M059J (cell line): ENCODE measurements at places on chromosomes 3 and 15. TPM values are rescaled to one million over a fixed set of nuclear protein-coding genes. Genes with fewer than 3 reads are reported as not detected.

- no peak for DNase-seq
Observed at GRCh38 chr3:116809208-116809607, 99.6 kb downstream of the TUSC7 start.

DNA sequence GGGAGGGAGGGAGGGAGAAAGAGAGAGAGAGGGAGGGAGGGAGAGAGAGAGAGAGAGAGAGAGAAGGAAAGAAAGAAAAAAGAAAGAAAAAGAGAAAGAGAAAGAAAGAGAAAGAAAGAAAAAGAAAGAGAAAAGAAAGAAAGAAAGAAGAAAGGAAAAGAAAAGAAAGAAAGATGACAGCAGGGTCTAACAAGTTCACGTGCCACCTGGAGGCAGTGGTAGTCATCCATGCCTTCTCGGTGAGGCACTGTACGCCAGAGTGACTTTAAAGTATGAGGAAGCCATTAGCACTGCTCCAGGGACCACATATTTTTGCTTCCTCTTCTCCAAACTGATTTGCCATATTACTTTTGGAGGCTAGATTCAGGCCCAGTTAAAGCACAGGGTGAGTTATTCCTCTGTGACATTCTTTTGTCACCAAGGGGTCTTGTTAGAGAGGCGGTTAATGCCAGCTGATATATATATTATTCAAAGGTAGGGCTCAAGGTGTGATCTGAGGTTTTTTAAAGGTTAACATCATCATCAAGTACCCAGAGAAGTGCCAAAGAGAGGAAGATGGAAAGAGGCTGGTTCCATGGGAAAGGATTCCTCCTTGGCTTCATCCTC is at the start of gene HTR3D:
HTR3D (plus strand) TSS at position 556 of the 606 bp plus-strand sequence; CDS start at position 556, 0 bp downstream.
- peak; percentile 47 for DNase-seq

- DNase-seq, result no peak
Observed at GRCh38 chr15:73264881-73265280, 103.9 kb downstream of the HCN4 start.

GRCh38 chr3:42780892-42781700 is 8.0 kb upstream of the CCDC13 start:
- DNase-seq, result peak; percentile 56

GALNT15 gene
- total RNA-seq, result 2.1 and 7.0 TPM in 2 replicates

GRCh38 chr15:40536501-40536900 is 28.3 kb downstream of the CCDC32 start:
- peak; percentile 8 for DNase-seq

P2RY13 gene
- not detected in 2 replicates for total RNA-seq

DNA sequence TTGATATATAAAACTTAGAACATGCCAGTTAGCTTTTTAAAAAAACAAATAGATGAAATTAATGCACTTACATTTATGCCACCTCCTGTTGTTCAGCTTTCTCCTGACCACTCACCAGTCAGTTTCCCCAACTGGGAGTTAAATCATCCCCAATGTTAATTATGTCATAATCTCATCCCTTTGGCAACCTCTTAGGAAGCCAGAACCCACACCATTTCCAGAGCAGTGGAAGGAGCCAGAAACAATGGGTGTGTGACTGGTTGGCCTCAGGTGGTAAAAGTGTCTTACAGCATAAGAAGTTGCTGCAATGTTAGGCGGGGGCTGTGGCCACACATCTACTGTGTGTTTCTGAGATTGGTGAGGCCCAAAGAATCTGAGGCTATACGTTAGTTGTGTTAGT is 46.5 kb upstream of the MITF start:
- no peak for DNase-seq

DNA sequence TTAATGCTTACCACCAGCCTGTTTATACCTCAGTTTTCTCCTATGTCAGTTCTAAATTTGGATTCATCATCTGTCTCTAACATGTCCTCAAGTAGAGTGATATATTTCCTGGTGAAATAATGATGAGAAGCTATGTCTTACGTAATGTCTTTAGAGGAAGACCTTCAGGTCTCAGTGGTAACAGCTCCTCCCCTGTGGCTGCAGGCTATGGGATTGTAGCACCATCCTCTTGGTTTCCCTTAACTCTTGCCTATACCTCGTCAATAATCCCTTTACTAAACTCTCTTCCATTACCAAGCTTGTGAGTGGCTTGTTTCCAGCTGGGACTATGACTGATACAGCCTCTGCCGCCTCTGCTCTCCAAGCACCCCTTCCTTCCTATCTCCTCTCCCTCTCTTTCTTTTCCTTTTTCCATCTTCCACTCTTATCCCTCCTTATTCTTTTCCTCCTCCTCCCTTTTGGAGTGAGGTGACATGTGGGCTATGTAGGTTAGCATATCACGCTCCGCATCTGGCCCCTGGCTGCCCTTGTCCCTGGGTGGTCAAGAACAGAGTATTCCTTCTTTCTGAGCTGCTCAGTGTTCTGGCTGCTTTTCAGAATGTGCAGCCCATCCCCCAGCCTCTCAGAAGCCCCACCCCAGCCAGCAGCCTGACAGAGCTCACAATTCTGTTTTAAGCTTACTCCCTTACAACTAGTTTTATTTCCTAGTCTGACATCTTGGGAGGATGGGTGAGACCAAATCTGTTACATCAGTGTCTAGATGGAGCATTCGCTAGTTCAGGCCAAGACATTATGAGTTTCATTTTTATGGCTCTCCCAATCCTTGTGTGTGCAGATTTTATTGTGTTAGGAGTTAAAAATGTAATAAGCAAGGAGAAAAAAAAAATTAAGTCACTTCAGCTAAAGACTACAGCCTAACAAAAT is 75.0 kb upstream of the RNU6-1 start:
- peak; percentile 29 for DNase-seq

ITIH4 gene
- total RNA-seq, result 0.02 TPM in 1 of 2 replicates, not detected in the other

DNA sequence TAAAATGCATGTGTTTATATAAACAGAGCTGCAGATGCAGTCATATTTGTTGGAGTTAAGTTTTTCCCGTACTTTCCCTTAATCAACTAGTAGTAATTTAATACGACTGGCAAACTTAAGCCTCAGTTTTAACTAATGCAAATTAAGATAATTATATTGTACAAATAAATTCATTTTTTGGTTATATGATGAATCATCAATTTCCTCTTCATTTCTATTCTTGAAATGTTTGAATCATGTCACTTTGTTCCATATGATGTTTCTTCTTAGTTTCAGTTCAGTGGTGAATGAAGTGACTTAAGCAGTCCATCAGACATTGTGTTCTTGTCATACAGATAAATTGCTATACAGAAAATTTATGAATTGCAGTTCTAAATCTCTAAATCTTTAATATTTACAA is 1361.2 kb upstream of the EPHA6 start:
- no peak for DNase-seq

DNA sequence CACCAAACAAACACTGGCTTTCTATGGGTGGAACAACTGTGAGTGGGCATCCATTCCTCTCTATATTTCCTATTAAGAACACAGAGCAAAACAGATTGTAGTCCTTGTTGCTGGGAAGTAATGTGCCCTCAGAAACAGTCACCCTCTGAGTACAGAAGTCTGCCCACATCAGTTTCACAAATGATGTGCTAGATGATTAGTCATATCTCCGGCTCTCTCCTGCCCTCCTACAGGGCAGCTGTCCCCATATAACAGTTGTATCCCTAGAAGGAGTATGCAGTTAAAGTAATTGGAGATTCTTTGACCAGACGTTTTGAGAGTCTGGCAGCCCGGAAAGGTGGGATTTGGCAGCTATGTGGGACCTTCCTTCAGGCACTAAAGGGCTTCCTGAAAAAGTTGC is 159.9 kb downstream of the APBA2 start:
- DNase-seq, result peak; percentile 71
